ENCODE measurements at places on chromosomes 2 and 18.

GRCh38 chr18:46340716-46341115 lies 236.5 kb downstream of the HAUS1 start:
- no peak for DNase-seq

GRCh38 chr2:1795261-1796231 lies 51.2 kb upstream of the PXDN start:
- no peak for DNase-seq

DNA sequence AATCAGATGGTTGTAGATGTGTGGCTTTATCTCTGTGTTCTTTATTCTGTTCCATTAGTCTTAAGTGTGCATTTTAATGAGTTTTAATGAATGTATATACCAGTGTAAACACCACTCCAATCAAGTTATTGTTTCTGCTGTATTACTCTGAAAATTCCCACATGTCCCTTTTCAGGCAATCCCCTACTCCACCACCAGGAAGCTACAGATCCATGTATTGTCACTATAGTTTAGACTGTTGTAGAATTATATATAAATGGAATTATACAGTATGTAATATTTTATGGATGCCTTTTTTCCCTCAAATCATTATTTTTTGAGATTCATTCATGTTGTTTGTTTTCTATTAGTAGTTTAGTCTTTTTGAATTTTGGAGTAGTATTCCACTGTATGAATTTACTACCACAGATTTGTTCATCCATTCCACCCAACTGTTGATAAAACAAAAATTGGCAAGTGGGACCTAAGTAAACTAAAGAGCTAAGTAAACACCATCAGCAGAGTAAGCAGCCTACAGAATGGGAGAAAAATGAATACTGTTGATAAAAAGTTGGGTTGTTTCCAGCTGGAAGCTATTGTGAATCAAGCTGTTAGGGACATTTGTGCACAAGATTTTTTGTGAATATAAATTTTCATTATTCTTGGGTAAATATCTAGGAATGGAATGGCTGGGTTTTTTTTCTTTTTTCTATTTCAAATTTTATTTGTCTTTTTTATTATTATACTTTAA lies 262.0 kb downstream of the CAMKMT start:
- DNase-seq = no peak

DNA sequence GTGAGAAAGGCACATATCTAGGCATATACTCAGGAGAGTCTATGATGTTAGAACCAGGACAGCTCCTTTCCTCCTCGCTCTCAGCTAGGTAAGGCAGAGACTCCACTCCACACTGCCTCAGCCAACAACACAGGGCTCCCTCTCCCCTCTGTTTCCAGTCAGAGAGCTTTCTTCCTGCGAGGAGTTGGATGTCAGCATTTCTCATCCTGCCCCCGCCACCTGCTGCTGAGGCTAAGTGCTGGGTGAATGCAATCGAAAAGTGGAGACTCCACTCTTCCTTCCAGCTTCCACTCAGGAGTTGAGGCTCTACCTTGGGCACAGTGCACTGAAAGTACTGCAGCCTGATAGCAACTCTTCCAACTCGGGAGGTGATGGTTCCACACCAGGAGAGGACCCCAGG lies 177.2 kb upstream of the RAB6C start:
- DNase-seq = no peak

GRCh38 chr2:121471532-121472469 lies 58.9 kb upstream of the RNU4ATAC start:
- no peak for DNase-seq

DNA sequence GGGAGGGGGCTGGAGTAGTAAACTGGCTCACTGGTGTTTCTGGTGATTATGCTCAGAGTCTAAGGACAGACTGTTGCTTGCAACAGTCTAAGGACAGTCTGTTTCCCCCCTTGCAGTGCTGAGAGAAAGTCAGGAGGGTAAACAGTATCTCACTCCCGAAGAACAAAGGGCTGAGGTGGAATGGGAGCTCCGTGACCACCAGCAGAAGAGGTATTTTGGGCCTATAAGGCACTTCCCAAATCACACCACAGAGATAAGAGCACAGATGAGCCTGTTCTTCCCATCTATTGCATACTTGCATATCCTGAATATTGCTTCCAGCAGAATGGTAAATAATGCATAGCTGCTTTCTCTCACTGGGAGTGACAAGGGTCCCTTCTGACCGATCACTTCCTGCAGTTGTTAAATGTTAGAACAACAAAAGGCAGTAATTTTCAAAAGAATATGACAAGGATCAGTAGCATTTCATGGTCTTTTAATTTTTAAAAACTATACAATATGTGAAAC lies 160.4 kb upstream of the LYPD1 start:
- DNase-seq = no peak

GRCh38 chr18:37160038-37160820 lies 331.3 kb downstream of the KIAA1328 start:
- no peak for DNase-seq

Measured in HT1080 (cell line).